CD4-positive, alpha-beta T cell treated with Interferon gamma for 1 hour (primary cell): ENCODE measurements at places on chromosomes 11 and 22.

GRCh38 chr11:11514246-11514645, 107.6 kb downstream of the GALNT18 start:
- no peak for DNase-seq

DNA sequence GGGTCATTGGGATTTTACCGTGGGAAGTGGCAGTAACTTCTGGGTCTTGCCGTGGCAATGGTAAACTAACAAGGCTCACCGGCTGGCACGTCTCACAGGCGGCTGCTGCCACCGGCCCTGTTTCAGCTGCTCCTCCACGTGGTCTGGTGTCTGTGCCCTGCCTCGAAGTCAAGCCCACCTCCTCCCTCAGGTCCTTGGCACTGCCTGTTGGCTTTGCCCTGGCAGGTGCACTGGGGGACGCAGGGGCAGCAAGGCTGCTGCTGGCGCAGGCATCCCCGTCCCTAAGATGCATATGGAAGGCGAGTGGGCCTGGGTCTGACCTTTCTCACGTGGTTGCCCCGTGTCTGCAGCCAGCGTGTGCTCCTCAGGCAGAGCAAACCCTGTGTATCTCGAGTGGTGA, 783.6 kb downstream of the BRD1 start:
- DNase-seq, result no peak

DNA sequence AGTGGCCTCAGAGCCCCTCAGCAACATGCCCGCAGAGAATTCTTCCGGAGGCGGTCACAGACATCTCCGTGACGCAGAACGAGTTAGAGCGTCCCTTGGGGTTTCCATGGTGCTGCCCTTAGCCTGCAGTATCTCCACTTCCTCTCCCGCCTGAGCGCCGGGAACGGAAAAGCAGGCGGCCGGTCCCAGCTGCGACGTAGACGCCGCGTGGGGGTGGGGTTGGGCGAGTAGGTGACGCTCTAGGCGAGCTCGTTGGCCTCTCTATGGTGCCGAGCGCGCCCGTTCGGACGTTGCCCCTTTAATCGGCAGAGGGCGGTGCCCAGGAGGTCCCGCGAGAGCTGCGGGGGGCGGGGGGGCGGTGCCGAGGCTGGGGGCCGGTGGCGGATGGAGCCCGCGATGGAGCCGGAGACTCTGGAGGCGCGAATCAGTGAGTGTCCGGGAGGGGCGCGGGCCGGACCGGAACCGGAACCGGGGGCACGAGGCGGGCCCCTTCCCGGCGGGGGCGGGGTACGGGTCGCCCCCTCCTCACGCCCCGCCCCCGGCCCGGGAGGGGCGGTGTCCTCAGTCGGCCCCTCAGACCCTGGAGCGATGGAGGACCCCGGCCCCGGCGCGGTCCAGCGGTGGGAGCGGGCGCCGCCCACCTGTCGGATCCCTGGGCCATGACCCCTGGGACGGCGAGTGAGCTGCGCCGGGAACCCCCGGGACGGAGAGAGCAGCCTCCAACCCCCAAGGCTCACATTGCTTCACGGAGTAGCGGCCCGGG, at the start of gene GGA1:
GGA1 (plus strand) TSS at position 358 of the 763 bp plus-strand sequence; CDS start at position 385, 27 bp downstream.
- DNase-seq, result peak; percentile 99

GRCh38 chr11:43997022-43997660, 50.6 kb upstream of the ACCSL start:
- no peak for DNase-seq

DNA sequence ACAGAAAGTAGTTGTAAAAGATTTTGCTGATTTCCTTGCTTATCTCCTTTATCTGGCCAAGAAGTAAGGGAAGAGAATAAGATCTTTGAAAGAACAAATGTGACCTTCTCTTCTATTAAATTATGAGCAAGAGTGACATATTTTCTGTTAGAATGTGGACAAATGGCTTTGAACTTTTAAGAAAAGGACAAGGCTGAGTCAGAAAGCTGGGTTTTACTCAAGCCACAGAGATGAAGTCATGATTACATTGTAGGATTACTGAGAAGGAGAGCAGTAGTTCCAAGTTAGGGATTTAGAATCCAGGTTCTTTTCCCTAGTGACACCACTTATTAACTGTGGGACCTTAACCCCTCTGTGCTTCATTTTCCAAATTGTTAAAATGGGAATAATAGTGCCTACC, 13.5 kb downstream of the CCDC90B start:
- no peak for DNase-seq

DNA sequence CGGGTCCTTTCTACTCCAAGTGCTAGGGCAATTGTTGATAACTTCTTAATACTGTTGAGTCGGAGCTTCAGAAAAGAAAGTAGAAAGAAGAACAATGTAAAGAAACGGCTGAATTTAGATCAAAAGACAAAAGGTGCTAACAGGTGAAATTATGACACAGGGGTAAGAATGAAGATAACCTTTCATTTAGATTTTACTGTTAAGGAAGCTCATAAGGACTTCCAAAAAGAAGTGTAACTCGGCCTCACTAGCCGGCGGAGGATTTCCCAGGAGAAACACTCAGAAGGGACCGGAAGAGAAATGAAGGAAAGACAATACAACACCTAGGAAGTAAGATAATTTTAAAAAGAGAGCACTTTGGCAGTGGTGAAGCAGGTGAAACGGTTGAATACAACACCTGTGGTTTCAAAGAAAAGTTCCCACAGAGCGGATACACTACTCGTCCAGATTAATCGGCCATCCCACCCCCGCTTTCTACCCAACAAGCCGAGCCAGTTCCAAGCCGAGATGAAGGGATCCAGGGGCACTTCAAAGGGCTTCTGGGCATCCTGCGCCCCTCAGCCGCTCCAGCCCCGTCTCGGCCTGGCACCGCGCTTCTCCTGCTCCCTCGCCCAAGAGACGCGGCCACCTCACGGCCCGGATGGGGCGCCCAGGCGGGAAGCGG, 737 bp downstream of the PPP2R1B start:
- no peak for DNase-seq

DNA sequence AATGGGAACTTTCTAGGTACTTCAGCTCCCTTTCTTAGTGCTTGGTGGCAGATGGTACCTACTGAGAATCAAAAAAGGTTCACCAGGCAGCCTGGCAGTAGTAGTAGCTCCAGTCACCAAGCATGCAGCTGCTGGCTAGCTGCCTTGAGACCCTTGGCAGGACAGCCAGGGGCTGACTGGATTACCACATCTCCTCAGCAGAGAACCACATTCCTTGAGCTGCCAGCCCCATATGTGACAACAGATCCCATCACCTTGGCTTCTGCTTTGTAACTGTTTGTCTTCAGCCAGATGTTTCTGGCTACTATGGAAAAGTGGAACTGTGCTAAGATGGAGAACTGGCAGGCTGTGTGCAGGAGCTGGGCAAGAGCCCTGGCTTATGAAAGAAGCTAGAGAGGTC, 39.6 kb upstream of the CHRM4 start:
- no peak for DNase-seq

- no peak for DNase-seq
These were observed 40.3 kb upstream of the GRAMD4 start for GRCh38 chr22:46579751-46580449.

- DNase-seq, result no peak
These were observed 31.9 kb downstream of the COMMD9 start for GRCh38 chr11:36257351-36257750.

DNA sequence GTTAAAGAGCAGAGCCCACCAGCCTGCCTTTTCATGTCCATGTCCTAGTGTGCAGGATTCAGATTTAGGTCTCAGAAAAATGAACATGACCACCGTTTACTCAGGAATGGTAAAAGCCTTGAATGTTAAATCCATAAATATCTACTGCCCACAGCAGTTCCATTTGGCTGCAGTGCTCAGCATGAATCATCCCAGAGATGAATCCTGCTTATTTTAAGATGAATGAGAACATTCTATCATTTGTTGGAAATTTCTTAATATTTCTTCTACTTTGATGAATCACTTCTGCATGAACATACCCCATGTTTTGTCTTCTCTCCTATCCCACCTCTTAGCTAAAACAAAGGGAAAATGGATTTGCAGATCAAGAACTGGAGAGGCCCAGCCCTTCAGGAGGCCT, 47.5 kb upstream of the AQP11 start:
- no peak for DNase-seq

- peak; percentile 57 for DNase-seq
These were observed 25.5 kb downstream of the SCGB1A1 start for GRCh38 chr11:62444236-62444833.

- DNase-seq, result no peak
These were observed 8.6 kb upstream of the INCENP start for GRCh38 chr11:62115085-62115694.

DNA sequence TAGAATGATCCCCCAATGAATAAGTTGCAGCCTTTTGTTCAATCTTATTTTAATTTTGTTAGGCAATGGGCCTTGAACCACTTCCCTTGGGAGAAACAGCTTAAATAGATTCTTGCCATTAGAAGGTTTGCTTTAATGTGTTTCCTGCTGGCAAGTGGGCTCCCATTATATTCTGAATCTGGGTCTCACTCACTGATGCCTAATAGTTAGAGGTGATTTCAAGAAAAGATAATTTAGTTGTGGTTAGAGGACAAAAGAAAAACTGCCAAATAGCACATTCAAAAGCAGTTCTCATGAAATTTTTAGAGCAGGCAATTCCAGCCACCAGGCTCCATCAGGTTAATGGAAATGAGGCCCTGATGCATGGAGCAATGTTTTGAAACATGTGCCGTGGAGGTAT, 362.6 kb upstream of the CHORDC1 start:
- DNase-seq, result no peak

DNA sequence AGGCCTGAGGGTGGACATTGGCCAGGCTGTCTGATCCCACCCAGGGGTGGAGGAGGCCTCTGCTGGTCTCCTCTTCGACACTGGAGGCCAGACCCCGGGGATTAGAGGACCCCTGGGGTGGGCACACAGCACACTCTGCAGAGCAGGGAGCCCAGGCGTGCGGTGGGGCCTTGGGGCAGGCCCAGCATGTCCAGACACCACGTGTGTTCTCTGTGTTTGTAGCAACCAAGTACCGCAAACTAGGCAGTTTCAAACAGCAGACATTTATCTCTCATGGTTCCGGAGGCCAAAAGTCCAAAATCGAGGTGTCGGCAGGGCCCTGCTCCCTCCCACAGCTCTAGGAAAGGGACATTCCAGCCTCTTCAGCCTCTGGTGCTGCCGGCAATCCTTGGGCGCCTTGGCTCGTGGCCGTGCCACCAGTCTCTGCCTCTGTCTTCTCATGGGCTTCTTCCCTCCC, 1.5 kb downstream of the PANX2 start:
- DNase-seq, result no peak

- no peak for DNase-seq
These were observed 9.9 kb upstream of the OR8D2 start for GRCh38 chr11:124329787-124330478.

GRCh38 chr11:127601578-127601977, 601.0 kb upstream of the KIRREL3 start:
- DNase-seq, result no peak

- DNase-seq, result no peak
These were observed 36.3 kb upstream of the CFAP300 start for GRCh38 chr11:102010776-102011494.

GRCh38 chr11:36699271-36699670, 101.2 kb upstream of the RAG2 start:
- no peak for DNase-seq

DNA sequence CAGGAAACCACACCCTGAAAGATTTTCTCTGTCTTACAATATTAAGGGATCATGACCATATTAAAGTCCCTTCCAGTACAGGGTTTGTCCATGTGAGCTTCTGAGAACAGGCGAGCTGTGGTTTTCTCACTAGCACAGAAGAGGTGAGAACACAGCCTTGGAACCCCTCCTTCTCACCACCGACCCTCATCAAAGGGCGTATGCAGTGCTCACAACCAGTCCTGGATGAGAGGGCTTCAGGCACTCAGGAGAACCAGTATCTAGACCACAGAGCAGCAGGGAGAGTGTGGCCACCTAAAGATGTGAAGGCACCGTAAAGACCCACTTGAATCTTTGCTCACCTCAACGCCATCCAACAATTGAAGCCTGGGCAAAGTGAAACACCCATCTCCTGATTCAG, 397.0 kb downstream of the ETS1 start:
- peak; percentile 52 for DNase-seq

DNA sequence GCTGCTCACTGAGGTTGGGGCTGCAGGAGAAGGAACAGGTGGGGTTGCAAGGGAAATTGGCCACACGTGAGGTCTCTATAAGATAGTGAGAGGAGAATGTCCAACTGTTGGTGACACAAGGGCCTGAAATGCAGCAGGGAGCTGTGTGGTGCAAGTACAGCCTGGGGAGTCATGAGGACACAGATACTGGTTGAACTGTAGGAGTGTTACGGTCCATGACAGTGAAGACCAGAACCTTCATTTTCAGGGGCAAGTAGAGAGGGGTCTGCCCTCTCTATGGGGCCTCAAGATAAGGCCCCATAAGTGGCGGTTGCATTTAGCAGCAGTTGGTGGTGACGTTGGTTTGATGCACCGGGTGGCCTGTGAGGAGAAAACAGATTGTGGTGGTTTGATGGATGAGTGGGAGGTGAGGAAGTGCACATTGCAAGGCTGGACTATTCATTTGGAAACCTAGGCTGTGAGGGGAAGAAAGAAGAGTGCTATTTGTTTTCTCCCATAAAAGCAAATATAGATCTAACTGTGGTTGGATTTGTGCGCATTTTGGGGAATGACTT, 39.4 kb downstream of the MICAL2 start:
- no peak for DNase-seq
